ENCODE measurements at places on chromosomes 13 and 19.

GRCh38 chr19:6229216-6229913 lies 50.4 kb downstream of the MLLT1 start:
- DNase-seq, result no peak

GRCh38 chr13:55090612-55091011 lies 2050.1 kb upstream of the PRR20A start:
- DNase-seq, result no peak

- DNase-seq, result no peak
Measured at GRCh38 chr13:40580566-40581276, 85.7 kb downstream of the FOXO1 start.

DNA sequence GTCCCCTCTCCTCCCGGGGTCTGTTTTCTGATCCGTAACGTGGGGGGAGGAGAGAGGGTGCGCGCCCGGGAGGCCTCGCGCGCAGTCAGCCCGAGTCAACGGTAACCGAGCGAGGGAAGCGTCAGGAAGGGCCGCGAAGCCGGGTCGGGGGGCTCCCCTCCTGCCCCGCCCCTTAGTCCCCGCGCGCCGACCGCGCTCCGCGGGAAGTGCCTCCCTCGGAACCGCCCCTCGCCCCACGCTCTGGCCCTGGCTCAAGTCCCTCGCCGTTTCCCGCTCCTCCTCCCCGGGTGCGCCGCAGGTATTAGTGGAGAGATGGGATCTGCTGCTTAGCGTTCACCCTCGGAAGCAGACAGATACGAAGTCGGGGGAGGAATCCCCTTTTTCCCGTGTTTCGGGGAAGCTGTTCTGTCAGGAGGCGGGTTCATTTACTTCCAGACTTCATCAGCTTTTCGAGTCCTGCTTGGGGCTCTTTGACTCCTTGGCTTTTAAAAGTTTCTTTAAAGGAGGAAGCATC lies 770 bp downstream of the HNRNPM start:
- peak; percentile 47 for DNase-seq

- no peak for DNase-seq
Measured at GRCh38 chr19:37519890-37520289, 13.2 kb downstream of the ZNF793 start.

DNA sequence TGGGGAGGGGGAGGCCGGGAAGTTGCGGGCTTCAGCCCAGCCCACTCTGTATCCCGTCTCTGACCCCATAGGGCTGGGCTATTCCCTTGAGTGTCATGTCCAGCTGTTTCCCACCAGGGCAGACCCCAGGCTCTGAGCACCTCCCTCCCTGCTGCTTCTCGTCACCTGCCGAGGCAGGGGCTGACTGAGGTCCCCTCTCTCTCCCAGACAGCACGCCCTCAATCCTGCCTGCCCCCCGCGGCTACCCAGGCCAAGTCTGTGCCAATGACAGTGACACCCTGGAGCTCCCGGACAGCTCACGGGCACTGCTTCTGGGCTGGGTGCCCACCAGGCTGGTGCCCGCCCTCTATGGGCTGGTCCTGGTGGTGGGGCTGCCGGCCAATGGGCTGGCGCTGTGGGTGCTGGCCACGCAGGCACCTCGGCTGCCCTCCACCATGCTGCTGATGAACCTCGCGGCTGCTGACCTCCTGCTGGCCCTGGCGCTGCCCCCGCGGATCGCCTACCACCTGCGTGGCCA lies 625 bp downstream of the F2RL3 start:
- DNase-seq, result no peak

- no peak for DNase-seq
Measured at GRCh38 chr19:13301627-13302334, 151.6 kb downstream of the IER2 start.

DNA sequence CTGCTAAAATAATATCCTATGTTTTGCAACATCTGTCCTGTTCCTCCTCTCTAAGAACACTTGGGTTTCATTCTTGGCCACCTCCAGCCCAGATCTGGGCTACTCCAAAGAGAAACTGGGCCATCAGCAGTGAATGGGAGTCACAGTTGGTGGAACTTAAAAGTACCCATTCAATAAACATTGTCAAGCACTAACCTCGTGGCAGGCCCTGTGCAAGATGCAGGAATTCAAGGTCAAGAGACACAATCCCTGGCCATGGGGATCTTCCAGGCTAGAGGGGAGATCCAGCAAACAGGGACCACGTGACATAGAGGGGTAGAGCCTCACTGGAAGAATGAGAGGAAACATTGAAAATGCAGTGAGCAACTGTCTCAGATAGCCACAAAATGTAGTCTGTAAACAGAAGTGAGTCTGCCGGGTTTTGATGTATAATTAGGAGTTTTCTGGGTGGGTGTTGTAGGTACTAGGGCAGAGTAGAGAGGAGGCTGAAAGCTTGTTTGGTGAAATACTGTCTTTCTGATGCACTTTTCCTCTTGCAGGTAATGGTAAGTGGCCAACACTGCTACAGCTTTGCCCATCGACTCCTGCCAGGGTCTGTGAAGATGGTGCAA lies 14.8 kb upstream of the EID2 start:
- DNase-seq, result no peak

- DNase-seq, result no peak
Measured at GRCh38 chr19:1409204-1410005, 2.0 kb downstream of the DAZAP1 start.

DNA sequence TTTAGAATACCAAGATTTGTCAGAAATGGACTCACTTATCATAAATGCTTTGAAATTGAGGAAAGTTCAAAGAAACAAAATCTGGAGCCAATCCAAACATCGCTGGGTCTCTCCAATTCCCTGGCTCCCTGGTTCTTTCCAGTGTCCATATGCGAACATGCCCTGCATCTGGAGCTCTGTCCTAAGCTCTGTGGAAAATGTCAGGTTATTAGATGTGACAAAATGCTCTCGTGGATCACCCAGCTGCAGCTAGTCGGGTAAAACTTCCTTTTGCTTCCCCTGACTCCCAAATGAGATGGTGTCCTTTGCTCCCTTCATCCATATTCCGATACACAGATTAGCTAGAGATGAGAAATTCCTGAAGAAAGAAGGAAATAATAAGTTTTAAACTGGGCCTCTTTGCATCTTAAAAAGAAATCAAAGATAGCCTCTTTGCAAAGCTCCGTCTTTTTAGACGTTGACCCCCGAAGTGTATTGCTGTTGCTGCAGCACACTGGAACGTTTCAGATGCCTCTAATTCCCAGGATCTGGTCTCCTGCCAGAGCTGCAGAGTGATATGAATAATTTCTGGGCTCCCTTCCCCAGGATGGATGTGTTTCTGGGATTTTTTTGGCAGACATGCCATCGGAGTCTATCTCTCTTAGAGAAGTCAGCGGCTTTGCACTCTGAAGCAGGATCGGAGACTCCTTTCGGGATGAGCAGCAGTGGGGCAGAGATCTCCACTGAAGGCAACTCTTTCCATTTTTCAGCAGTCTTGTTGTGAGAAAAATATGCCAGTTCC lies 102.9 kb downstream of the TEX26 start:
- no peak for DNase-seq

- no peak for DNase-seq
Measured at GRCh38 chr19:23384858-23385257, 10.4 kb downstream of the ZNF91 start.

DNA sequence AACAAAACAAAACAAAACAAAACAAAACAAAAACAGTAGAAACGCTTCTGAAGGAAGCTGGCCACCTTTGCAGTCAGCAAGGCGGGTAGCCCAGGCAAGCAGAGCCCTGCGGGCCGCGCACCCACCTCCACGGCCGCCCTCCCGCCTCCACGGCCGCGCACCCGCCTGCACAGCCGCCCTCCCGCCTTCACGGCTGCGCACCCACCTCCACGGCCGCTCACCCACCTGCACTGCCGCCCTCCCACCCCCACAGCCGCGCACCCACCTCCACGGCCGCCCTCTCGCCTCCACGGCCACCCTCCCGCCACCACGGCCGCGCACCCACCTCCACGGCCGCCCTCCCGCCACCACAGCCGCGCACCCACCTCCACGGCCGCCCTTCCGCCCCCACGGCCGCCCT lies 9.0 kb upstream of the TIMM13 start:
- no peak for DNase-seq

DNA sequence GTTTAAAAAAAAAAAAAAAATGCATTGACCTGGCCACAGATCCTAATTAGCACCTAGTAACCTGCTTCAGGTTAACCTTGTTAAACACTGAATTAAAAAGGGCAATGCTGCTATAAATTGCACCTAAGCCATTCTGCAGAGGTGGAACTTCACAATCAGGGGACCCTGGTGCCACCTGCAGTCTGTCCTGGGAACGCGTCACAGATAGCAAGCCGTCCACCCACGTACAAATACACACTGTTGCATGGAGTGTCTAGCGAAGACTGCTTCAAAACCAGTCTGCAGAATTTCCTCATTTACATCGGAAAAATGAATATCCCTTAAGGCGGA lies 169.3 kb downstream of the COL4A1 start:
- DNase-seq, result peak; percentile 14

- no peak for DNase-seq
Measured at GRCh38 chr19:32870981-32871451, 1.4 kb upstream of the SLC7A9 start.

- DNase-seq, result no peak
Measured at GRCh38 chr13:24982333-24982999, 113.5 kb upstream of the PABPC3 start.

GRCh38 chr19:15112385-15112784 lies 5.2 kb downstream of the SYDE1 start:
- DNase-seq, result no peak

DNA sequence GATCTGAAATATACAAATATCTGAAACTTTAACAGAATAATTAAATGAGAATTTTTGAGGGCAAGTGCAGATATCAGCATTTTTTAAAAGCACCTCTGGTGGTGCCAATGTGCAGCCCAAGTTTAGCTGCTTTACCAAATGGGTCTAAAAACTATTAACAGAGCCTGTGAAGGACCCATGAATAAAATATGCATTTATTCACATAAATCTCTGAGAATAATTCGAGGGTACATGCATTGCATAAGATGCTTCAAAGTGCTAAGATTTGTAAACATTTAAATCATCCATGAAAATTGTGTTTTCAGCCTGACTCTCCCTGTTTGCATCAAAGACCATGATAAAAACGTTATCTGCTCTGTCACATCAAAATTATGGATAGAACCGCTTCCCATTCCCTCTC lies 47.1 kb upstream of the TNFSF11 start:
- DNase-seq, result no peak

GRCh38 chr13:36124236-36124822 lies 6.9 kb downstream of the DCLK1 start:
- DNase-seq, result no peak

GRCh38 chr19:10043286-10043927 lies 30.1 kb downstream of the RDH8 start:
- DNase-seq, result no peak

DNA sequence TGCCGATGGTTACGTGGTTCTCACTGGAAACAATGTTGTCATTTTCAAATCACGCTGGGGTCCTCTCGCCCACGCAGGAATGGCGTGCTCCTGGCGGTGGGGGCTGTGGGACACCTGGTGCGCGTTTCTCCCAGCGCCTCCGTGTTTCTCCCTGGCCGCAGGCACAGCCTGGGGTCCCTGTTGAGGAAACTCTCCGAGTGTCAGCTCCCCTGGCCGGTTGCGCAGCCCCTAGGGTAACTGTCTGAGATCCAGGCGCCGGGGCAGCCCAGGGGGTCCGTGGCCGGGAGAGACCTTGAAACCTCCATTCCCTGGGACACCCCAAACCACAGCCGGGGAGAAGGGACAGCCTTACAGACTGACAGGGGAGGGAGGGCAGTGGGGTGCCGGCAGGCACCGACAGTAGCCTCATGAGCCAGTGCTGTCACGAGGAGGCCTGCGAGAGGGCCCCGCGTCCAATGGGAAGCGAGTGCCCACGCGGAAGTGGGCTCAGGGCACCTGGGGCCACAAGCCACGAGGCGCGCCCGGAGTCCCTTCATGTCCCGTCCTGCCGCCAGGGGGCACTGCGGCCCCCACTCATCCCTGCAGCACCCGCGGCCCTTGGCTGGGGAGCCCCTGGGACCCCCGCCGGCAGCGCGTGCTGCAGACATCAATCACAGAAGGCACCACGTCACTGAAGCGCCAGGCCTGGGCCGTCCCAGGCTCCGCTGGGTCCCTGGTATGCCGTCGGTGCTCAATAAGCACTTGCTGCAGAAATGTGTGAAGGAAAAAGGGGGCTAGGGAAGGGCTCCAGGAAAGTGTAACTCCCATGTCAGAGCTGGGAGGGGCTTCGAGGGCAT lies 9.5 kb downstream of the ADAMTSL5 start:
- peak; percentile 73 for DNase-seq

DNA sequence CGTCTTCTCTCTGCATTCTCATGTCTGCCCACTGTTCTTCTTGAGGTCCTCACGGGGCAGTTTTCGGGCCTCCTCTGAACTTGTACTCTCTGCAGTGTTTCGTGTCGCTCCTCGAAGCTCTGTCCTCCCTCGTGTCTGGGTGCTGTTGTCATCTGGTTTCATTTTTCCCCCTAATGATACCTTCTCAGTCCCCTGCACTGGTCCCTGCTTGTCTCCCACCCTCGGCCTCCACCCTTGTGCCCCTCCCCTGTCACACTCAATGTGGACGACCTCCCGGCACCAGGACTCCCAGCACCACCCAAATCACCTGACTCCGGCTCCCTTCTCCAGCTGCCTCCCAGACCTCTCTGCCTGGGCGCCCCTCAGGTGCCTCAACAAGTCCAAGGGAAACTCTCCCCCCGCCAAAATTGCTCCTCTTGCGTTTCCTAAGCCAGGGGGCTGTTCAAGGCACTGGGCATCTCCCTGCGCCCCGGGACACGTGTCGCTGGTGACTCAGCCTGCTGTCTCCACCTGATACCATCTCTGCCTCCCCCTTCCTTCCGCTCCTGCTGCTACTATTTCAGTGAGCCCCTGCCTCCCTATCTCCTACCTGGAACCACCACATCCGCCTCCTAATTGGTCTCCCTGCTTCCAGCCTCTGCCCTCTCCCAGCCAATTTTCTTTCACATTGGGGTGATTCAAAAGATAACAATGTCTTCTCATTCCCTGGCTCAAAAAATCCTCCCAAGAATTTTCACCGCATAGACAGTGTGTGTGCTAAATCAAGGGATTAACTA lies 49.5 kb downstream of the RFX2 start:
- peak; percentile 36 for DNase-seq

- DNase-seq, result no peak
Measured at GRCh38 chr13:113548171-113548641, 36.3 kb upstream of the TFDP1 start.

DNA sequence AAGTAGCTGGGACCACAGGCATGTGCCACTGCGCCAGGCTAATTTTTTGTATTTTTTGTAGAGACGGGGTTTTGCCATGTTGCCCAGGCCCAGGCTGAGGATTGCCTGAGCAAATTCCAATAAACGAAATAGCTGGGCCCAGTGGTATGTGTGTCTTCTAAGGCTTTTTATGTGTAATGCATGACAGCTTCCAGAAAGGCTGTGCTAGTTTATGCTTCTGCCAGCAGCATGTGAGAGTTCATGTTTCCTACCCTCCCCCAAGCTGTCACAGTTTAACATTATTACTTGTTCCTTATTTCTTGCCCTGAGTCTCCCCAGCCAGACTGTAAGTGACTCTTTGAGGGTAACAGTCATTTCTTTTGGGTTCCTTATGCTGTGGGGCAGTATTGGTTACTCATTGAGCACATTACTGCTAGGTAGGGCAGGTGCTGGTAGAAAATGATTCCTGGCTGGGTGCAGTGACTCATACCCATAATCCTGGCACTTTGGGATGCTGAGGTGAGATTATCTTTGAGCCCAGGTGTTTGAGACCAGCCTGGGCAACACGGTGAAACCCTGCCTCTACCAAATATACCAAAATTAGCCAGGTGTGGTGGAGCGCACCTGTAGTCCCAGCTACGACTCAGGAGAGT lies 13.6 kb downstream of the GPATCH1 start:
- no peak for DNase-seq

All from stimulated activated CD4-positive, alpha-beta T cell treated with anti-CD3 and anti-CD28 coated beads, Interleukin-4, amount 100 ng/mL, for 24 hours (primary cell).